ENCODE measurements at places on chromosomes 1 and 21. TPM values are rescaled to one million over a fixed set of nuclear protein-coding genes. Genes with fewer than 3 reads are reported as not detected.

DNA sequence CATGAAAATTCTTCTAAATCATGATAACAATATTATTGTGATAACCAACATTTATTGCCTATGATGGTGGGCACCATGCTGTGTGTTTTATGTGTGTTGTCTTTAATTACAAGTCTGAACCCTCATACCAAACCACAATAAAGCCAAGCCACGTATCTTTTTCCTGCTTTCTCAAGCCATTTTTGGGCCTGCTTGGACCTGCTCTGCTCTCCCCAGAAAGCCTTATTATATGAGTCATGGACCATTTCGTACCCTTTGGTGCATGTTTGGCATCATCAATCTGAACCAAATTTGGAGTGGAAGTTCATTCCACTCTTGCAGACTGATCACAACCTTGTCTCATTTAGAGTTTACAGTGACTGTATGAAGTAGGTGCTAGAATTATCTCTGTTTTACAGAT, 87.3 kb upstream of the CD53 start:
- DNase-seq: no peak

- no peak for DNase-seq
These were observed 234.2 kb upstream of the PTBP2 start for GRCh38 chr1:96487394-96487793.

DNA sequence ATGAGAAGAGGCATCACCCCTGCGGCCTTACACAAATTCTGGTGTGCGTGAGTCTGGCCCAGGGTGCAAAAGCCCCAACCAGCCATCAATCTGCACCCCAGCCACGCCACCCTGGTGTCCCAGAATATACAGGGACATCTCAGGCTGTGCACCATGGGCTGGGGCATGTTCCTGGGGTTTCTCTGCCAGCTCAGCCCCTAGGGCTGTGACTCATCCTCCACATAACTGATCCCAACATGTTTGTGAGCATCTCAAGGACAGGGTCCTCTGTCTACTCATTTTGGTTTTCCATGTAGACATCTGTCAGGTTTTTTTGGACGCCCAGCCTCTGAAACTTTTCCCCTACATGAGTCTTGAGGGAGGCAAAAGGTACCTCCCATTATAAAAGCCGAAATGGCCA, 511 bp downstream of the ZNF683 start:
- DNase-seq: no peak

DNA sequence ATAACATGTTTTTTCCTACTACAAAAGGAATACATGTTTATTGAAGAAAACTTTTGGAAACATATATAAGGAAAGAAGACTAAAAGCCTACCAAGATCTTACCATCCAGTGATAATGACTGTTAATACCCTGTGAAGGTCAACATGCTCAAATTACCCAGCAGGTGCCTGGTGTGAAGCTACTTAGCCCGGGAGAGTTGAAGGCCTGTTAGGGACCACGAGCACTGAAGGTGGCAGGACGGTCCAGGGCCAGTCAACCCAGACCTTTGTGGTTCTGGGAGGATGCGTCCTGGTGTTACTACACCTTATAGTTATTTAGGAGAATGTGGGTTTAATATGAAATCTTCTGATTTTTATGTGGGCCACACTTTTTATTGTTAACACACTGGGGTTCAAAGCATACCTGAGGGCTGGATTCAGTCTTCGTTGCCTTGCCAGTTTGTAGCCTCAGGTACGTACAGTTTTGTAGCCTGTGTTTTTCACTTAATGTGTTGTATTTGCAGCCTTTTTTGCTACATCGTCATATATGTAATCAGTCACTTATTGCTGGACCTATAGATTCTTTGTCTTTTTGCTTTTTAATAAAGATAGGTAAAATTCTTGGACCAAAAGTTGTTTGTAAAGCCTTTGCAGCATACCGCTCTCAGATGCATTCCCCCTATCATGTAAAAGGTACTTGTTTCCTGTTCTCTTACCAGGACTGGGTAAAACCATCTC, 9.8 kb downstream of the ITSN1 start:
- no peak for DNase-seq

GRCh38 chr1:71885171-71885570, 397.2 kb downstream of the NEGR1 start:
- no peak for DNase-seq

GRCh38 chr1:33943978-33944377, 80.1 kb downstream of the HMGB4 start:
- DNase-seq: no peak

GRCh38 chr1:67126111-67126746, 8.5 kb downstream of the C1orf141 start:
- no peak for DNase-seq

DNA sequence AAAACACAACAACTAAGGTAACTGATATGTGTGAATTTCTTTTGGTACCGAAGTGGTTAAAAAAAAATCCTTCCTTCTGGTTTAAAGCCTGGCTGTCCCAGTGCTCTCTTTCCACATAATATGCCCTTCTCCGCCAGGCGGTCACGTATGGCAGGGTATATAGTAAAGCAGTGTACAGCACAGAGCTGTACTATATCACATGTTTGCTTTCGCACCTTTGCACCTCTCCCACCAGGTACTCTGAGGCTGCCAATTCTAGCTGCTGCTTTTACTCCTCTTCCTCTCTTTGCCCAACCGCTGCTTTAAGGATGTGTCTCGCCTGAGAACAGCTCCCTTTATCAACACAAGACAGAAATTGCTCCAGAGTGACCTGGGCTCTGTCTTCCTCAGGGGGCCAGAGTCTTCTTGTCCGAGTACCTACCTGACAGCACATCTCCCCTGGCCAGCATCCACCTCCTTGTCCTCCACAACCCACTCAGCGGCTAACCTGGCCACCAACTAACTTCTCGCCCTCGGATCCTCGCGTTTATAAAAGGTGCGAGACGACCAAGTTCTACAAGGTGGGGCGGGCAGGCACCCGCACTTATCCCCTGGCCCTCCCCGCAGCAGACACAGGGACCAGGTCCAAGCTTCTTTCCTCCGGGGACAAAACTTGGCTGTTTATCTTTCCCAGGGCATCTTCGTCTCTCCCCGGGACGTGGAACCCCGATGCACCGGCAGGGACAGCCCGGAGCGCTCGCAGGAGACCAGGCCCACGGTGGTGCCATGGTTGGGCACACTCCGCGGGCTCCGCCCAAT, 1.6 kb downstream of the COLGALT2 start:
- DNase-seq: peak; percentile 81

- no peak for DNase-seq
These were observed 39.1 kb upstream of the CLDN14 start for GRCh38 chr21:36518883-36519492.

DNA sequence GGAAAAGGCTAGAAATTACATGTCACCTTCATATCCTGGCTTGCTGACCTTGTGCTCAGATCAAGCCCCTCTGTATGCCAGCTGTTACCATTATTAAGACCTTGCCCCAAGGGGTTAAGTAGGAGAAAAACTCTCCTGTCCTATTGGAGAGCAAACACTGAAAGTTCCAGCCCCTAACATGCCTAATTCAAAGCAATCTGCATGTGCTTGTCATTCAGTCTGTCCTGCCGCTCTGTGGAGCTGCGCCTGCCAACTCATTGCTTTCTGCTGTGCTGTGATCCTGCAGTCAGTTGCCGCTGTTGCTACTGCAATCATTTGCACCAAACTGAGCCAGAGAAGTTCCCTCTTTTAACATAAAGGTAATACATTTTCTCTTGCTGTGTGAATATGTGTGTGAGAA, 113.4 kb downstream of the DISP1 start:
- peak; percentile 51 for DNase-seq

- DNase-seq: no peak
These were observed 8.7 kb downstream of the ITLN1 start for GRCh38 chr1:160876311-160876710.

DNA sequence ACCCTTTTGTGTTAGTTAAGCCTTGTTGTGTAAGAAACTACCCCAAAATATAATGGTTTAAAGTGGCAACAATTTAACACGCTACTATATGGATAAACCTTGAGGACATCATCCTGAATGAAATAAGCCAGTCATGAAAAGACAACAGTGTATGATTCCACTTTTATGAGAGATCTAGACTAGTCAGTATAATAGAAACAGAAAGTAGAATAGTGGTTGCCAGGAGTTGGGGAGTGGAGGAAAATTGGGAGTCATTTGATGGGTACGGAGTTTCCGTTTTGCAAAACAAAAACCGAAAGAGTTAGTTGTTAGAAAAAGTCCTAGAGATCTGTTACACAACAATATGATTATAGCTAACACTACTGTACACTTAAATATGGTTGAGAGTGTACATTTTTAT, 16.0 kb upstream of the CHIA start:
- DNase-seq: no peak

GRCh38 chr1:56808410-56808809, 10.8 kb downstream of the FYB2 start:
- DNase-seq: no peak

GRCh38 chr1:64588876-64589275, 118.9 kb downstream of the CACHD1 start:
- DNase-seq: no peak

- no peak for DNase-seq
These were observed 660 bp downstream of the PGBD5 start for GRCh38 chr1:230425252-230426091.

- DNase-seq: peak; percentile 16
These were observed 9.5 kb upstream of the SEMA4A start for GRCh38 chr1:156143765-156144489.

- DNase-seq: peak; percentile 21
These were observed 2.9 kb upstream of the SEMA4A start for GRCh38 chr1:156150333-156151011.

DNA sequence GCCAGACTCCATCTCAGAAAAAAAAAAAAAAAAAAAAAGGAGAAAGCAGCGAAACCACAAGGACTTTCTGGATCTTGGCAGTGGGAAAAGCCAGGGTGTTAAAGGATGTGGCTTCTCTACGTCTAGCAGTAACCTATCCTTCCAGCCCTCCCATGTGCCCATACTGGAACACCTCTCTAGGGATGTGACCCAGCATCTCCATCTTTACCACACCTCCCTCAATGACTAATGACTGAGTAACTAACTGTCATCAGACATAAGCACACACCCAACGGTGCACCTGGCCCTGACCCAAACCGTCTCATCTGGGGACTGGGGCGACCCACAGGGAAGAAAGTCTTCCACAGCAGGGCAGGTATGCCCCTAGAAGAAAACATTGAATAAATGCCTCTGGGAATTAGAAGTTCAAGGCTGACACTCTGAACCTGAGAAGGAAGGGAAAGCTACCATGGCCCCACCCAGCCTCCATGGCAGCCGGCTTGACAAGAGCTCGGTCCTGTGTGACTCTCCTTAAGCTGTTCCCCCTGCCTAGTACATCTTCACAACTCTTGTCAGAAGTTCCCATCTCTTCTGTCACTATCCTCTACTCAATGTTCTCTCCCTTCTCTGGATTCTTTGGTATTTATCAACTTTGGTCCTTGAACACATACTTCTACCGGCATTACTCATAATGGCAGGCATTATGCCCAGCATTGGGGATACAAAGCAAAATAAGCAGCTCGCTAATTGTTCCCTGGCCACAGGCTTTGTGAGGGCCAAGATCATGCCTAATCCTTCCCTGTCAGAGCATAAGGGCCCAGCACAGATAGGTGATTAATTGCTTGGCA, 14.8 kb upstream of the PAQR6 start:
- DNase-seq: no peak

DNA sequence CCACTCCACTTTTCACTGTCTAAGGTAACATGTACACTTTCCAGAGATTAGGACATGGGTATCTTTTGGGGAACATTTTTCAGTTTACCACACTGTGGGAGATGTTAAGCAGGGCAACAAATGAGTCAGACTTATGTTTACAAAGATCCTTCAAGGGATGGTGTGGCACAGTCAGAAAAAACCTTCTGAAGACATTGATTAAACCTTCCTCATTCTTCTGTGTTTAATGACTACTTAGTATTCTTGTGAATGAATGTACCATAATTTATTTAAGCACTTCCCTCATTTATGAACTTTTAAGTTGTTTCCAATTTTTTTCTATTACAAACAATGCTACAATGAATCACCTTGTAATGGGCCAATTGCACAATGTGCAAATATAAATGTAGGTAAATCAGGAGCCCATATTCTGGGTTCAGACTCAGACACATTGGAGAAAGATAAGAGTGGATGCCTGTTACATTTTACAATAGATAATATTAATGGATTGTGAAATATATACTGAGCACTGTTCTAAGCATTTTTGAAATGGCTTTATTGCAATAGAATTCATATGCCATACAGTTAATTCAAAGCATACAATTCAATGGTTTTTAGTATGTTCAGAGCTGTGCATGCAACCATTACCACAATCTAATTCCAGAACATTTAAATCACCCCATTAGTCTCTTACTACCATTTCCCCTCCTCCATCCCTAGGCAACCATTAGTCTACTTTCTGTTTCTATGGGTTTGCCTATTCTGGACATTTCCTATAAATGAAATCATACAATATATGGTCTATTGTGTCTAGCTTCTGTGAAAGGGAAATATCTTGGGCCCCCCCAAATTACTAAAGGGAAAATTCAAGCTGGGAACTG, 1.9 kb upstream of the SFT2D2 start:
- DNase-seq: no peak

DNA sequence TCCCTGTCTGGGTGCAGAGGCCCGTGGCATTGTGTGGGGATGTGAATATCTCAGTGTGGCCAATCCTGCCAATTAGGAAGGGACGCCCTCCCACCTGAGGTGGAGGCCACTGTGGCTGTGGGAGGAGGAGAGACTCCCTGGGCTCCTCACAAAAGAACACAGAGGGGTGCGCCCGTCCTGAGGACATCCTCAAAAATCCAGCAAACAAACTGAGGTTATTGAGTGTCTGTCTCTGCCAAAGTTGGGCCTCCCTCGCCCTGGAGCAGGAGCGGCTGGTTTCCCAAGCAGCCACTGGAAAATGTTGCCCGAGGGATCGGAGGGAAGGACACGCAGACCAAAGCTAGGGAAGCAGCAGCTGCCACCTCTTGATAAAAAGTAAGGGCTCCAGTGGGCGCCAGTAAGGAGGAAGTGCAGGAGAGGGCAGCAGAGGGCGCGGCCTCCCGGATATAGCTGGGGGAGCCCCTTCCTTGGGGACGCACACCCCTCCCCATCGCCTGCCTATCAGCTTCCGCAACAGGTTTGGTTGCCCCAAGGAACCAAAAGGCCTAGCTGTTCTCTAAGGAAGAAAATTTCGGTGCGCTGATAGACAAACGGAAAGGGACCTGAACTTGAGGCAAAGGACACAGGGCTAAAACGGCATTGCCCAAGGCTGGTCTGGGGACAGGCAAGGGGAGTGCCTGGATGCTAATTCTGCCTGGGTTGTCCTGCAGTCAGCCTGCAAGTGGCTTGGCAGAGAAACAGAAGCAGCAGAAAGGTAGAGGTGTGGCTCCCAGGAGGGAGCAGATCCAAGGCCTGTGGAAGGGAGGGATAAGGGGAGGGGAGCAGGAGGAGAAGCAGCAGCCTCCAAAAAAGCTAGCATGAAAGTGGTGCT, 1.7 kb upstream of the GRIK3 start:
- DNase-seq: no peak

ACADM gene
- 105 TPM for polyA plus RNA-seq

OPTC gene
- polyA plus RNA-seq: not detected

CDCP2 gene
- polyA plus RNA-seq: not detected

PGLYRP4 gene
- polyA plus RNA-seq: not detected

PACC1 gene
- 2.3 TPM for polyA plus RNA-seq

GUCA2B gene
- not detected for polyA plus RNA-seq

NME7 gene
- polyA plus RNA-seq: 8.7 TPM

SFN gene
- polyA plus RNA-seq: 0.20 TPM

EFCAB7 gene
- 11.0 TPM for polyA plus RNA-seq

DCDC2B gene
- polyA plus RNA-seq: 0.05 TPM

MRAP gene
- polyA plus RNA-seq: 4.7 TPM

DIO1 gene
- not detected for polyA plus RNA-seq

P3H1 gene
- polyA plus RNA-seq: 11.1 TPM

AKT3 gene
- 8.4 TPM for polyA plus RNA-seq

CHAF1B gene
- polyA plus RNA-seq: 0.61 TPM

All from right cardiac atrium (tissue), 5 donors.